ENCODE measurements at places on chromosomes 3 and 15. TPM values are rescaled to one million over a fixed set of nuclear protein-coding genes. Genes with fewer than 3 reads are reported as not detected.

GRCh38 chr3:89306540-89306939, 199.1 kb downstream of the EPHA3 start:
- no peak overlapping the region for H3K27ac ChIP-seq
- no peak for DNase-seq
- H3K4me3 ChIP-seq: no peak overlapping the region
- no peaks in the 10 kb centered on the region for H3K36me3 ChIP-seq
- H3K27me3 ChIP-seq: no peaks in the 10 kb centered on the region

DNA sequence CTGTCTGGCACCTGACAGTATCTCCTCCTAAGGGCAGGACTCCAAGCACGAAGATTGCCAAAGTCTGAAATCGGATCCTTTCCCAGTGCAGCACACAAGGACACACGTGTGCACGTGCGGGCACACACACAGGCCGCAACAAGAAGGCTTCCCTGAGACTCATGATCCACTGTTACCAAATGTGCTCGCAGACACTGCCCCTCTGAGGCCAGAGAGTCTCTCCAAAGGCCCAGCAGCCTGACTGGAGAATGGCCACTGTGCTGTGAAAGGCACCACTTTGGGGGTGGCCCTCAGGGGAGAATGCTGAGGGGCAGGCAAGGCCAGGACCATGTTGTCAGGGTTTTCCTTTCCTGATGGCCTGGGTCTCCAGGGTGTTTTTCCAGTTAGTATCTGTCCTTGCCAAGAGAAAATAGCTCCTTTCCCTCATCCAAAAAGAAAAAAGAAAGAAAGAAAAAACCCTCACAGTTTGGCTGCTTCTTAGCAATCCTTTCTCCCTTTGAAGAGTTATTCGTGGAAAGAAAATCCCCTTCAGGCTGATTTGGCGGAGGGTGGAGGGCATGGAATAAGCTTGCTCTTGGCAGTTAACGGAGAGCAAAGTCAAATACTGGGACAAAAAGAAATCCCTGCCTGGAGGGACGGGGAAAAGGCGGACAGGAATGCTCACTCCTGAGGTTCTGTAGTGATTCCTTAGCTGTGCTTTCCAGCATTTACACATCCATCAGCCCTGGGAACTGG, 112.2 kb upstream of the ETV5 start:
- no peaks in the 10 kb centered on the region for H3K36me3 ChIP-seq
- no peaks in the 10 kb centered on the region for H3K4me1 ChIP-seq
- no peaks in the 10 kb centered on the region for H3K27me3 ChIP-seq
- H3K4me3 ChIP-seq: no peak overlapping the region
- DNase-seq: no peak

GRCh38 chr3:58375254-58375653, 42.6 kb downstream of the PXK start:
- no peak overlapping the region for H3K4me3 ChIP-seq
- no peak for DNase-seq
- H3K36me3 ChIP-seq: no peaks in the 10 kb centered on the region
- no peaks in the 10 kb centered on the region for H3K27me3 ChIP-seq
- no peaks in the 10 kb centered on the region for H3K4me1 ChIP-seq

DNA sequence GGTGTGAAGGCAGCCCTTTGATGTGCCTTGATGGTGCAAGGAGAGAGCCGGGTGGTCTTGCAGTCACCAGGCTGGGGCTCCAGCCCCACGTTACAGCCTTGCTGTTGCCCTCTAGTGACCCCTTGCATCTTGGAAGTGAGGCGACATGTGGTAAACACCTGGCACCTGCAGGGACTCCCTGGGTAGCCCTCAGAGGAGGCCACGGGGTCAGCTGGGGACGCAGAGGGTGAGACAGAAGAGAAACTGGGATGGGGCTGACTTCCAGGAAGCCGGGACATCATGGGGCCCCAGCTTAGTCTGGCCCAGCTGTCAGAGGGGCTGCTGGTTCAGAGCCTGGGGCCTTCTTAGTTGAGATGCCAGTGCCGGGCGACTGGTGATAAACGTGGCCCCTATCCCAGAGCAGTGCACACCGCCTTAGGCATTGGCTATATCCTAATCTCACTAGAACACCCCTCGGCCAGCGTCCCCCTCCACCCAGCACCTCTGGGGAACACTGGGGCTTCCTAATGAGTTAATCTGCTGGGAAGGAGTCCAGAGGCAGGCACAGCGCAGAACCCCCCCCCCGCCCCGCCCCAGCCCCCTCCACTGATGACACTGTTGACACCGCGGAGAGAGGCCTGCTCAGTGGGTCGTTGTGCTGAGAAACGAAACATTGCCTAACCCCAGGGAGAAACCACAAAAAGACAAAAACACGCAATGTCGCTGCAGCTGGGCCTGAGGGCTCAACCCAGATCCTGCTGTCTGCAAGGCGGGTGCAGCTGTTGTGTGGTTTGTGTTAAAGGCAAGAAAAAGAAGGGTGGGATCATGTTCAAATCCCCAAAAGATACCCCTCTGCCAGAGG, 60.5 kb upstream of the KLF13 start:
- peak; percentile 13 for DNase-seq
- H3K4me3 ChIP-seq: no peak overlapping the region
- H3K4me1 ChIP-seq: no peaks in the 10 kb centered on the region
- no peaks in the 10 kb centered on the region for H3K27me3 ChIP-seq
- H3K27ac ChIP-seq: no peak overlapping the region

DNA sequence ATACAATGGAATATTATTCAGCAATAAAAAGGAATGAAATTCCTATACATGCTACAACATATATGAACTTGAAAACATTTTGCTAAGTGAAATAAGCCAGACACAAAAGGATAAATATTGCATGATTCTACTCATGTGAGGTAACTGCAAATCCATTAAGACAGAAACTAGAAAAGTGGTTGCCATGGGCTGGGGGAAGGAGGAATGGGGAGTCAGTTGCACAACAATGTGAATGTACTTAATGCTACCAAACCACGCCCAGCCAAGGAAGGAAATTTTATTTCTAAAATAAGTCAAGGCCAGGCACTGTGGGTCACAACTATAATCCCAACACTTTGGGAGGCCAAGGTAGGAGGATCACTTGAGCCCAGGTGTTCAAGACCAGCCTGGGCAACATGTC, 9.8 kb upstream of the GMPPB start:
- H3K4me3 ChIP-seq: no peak overlapping the region
- H3K27me3 ChIP-seq: no peaks in the 10 kb centered on the region
- H3K36me3 ChIP-seq: no peaks in the 10 kb centered on the region
- no peaks in the 10 kb centered on the region for H3K4me1 ChIP-seq
- H3K27ac ChIP-seq: no peak overlapping the region

DNA sequence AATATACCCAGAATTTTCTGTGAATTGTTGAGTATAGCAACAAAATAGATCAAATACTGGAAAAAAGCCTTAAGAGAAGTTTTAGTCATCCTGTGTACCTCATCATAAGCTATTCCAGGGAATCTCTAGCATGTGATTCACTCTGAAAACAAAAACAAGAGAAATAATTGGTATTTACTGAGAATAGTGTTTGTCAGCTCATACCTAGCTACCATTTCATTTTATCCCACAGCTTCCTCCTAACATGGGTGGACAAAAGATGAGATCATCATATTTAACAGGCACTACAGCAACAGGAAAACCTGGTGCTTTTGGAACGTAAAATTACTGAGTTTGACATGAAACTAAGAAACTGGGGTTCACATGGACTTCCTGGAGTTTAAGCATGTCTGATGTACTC, 753.5 kb upstream of the NECTIN3 start:
- no peak overlapping the region for H3K27ac ChIP-seq
- no peaks in the 10 kb centered on the region for H3K36me3 ChIP-seq
- H3K4me1 ChIP-seq: no peaks in the 10 kb centered on the region
- H3K27me3 ChIP-seq: no peaks in the 10 kb centered on the region
- H3K4me3 ChIP-seq: no peak overlapping the region

Gene EPHB3
- 70.2 TPM for total RNA-seq

Gene C3orf52
- 4.4 TPM for total RNA-seq

Gene MED12L
- 5.4 TPM for total RNA-seq

Gene IQCF5
- not detected for total RNA-seq

Gene C3orf49
- total RNA-seq: not detected

Gene TRAT1
- 0.26 TPM for total RNA-seq
